ENCODE measurements at places on chromosomes 5 and 9. TPM values are rescaled to one million over a fixed set of nuclear protein-coding genes. Genes with fewer than 3 reads are reported as not detected.

Gene DAPK1
- total RNA-seq, result 1.0 TPM

Gene GARIN3
- total RNA-seq, result not detected

Gene TRPM6
- total RNA-seq, result under 0.01 TPM

Gene AMBP
- 0.86 TPM for total RNA-seq

Gene ZBED3
- total RNA-seq, result 1.4 TPM

Gene ACTBL2
- under 0.01 TPM for total RNA-seq

Gene ZNF658
- total RNA-seq, result 4.6 TPM

Gene CCL28
- total RNA-seq, result 1.4 TPM

Gene SPATA31C1
- total RNA-seq, result not detected

Measured in bronchial smooth muscle cell (primary cell).